ENCODE measurements at places on chromosomes 3 and 15.

DNA sequence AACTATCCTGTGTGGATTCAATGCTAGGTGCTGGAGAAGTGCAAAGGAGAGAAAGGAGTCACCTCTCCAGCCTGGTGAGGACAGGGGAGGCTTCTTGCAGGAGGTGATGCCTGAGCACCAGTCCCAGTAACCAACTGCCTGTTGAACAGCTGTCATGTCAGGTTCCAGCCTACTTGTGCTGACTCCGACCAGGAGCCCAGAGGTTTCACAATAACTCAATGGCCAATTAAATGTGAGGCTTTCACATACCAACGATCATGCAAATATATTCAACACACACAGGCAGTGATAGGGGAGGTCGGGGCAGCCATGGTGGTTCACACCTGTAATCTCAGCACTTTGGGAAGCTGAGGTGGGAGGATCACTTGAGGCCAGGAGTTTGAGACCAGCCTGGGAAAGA lies 7.7 kb downstream of the SORD start:
- DNase-seq: no peak

DNA sequence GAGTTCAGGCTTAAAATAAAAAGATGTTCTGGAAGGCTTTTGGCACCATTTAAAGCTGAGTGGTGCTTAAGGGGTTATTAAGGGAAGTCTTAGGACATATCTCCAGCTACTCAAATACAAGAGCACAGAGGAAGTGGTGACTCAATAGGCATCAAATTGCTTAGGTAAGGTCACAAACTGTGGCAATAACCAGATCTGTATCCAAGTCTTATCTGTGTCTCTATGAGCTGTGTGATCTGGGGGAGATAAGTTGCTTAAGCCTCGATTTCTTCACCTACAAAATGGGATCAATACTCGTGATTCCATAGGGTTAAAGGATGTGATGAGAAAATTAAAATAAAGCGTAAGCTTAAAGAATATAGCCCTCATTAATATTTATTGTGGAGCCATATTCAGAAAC lies 7.6 kb downstream of the HDC start:
- DNase-seq: no peak

- no peak for DNase-seq
These were observed 17.4 kb upstream of the ATP2B2 start for GRCh38 chr3:10522646-10523303.

DNA sequence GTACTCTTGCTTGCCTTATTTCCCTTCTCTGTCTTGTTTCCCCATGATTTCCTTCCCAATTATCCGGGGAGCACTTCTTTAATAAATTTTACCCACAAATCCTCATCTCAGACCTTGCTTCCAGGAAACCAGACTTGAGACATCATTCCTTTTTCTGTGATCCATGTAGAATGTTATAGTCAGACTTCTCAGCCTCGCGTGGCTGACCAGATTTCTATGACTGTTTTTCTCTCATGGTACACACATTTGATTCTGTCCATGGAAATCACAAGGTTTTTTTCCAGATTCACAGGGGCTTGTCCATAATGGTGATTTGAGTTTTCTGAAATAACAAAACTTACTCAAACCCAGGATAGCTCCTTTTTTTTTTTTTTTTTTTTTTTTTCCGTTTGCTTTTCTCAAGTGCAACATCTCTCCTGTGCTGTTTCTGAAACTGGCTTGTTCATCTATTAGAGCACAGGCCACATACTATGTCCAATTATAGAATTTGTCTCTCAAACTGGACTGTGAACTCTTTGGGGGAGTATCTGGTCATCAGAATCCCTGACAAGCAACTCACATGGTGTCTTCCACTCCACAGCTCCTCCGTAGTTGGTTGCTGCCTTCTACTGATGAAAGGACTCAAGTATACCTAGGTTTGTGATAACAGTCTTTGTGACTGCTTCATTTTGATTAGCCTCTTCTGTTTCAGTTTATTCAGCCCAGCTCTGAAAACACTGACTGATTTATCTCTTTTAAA lies 50.8 kb downstream of the RBMS3 start:
- no peak for DNase-seq

DNA sequence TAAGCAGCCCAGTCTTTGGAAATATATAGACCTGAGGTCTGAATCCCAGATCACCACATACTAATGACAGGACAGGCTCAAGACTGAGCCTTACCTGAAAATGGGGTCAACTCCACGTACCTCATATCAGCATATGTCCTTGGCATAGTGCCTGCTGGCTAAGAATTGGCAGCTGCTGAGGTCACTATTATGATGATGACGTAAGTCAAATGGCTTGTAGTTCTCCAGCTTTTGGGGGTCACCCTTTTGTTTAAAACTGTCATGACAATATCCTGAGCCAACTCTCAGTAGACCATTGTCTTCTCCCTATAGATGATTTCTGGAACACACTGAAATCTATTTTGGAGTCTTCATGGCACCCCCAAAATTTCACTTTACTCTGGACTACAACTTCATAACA lies 16.8 kb upstream of the CADPS start:
- no peak for DNase-seq

GRCh38 chr15:83657549-83657948 lies 3.6 kb downstream of the ADAMTSL3 start:
- no peak for DNase-seq

GRCh38 chr3:197496746-197497125 lies 59.0 kb downstream of the BDH1 start:
- DNase-seq: no peak

GRCh38 chr15:60003243-60004008 lies 685 bp upstream of the FOXB1 start:
- no peak for DNase-seq

DNA sequence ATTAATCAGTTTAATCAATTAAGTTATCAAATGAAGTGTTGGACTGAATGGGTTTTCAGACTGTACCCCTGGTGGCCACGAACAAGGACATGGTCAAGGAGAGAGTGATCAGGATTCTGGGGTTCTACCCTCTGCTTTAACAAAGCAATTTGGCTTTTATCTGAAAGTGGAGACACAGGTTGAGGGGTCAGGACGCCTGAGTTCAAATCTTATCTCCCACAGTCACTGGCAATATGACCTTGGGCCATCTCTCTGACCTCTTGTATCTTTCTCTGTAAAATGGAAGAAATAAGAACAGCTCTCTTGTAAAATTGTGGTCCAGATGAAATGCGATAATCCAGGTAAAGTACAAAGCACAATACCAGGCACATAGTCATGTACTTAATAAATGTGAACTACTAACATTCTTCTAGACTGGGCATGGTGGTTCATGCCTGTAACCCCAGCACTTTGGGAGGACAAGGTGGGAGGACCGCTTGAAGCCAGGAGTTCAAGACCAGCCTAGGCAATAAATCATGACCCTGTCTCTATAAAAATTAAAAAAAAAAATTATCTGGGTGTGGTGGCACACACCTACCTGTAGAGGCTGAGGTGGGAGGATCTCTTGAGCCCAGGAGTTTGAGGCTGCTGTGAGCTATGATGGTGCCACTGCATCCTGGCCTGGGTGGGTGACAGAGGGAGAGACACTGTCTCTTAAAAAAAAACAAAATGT lies 48.6 kb upstream of the ARL8B start:
- no peak for DNase-seq

GRCh38 chr3:113166719-113167492 lies 44.5 kb upstream of the BOC start:
- DNase-seq: no peak

DNA sequence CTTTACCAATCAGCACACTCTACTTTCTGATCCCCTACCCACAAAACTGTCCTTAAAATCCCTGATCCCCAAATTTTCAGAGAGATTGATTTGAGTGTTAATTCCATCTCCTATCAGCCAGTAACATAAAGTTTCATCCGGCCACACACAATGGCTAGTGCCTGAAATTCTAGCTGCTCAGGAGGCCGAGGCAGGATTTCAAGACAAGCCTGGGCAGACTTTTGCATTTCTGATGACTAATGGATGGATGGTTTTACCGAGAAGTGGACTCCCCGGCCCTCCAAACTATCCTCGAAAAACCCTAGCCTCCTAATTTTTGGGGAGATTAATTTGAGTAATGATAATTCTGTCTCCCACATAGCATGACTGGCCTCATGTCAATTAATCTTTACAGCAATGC lies 269.8 kb upstream of the POU1F1 start:
- no peak for DNase-seq

GRCh38 chr15:60520013-60520824 lies 41.3 kb upstream of the ICE2 start:
- DNase-seq: no peak

DNA sequence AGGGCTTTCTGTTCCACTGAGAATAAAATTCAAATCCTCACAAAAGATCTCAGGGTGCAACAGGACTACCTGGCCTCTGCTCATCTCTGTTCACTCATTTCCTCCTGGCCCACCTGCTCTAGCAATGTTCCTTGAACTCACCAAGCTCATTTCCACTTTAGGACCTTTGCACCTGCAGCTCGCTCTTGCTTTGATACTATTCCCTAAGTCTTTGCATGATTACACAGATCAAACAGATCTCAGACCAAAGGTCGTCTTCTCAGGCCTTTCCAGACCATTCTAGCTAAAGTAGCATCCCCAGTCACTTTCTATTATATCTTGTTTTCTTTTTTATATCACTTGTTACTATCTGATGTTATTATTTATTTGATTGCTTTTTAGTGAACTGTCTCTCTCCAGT lies 54.7 kb downstream of the B3GNT5 start:
- no peak for DNase-seq

DNA sequence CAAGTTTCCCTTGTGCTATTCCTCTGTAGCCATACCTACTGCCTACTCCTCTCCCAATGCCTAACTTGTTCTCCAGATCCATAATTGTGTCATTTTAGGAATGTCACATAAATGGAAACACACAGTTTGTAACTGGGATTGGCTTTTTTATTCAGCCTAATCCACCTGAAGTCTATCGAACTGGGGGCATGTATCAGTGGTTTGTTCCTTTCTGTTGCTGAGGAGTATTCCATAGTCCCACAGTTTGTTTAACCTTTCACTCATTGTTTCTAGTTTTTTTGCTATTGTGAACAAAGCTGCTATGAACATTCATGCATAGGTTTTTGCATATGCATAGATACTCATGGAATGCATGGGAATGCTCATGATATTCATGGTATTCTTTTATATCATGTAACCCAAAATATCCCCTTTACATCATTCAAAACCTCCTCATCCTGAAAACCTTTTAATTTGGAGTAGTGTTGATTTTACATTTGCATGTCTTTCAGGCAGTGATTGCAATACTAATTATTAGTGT lies 25.9 kb upstream of the LRRC34 start:
- no peak for DNase-seq

GRCh38 chr3:148190441-148190990 lies 507.2 kb upstream of the AGTR1 start:
- DNase-seq: no peak

DNA sequence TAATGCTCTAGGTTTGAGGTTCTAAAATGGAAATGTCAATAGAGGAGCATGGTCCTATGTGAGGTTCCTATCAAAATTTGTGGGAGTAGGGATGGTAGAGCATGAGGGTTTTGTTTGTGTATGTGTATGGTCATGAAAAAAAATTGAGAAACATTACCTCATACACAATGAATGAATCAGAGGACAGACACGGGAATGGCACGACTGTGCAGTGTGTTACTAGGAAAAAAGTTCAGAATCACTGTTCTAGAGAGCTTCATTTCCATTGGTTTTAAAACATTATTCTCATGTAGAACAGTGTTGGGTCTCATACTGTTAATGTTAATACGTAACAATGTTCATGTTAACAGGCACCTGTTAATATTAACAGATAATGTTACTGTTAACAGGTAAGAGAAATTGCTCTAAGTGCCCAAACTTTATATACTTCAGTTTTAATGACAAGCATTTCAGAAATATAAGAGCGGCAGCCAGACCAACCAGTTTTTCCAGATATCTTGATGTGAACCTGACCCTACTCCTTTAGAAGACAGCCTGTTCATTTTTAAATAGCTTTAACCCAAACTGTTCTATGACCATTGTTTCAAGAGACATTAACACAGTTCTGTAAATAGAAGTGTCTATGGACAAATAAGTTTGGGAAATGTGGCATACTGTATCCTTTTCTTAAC lies 48.0 kb downstream of the SLC15A2 start:
- DNase-seq: no peak

GRCh38 chr3:2711081-2711480 lies 399.1 kb downstream of the IL5RA start:
- no peak for DNase-seq

- no peak for DNase-seq
These were observed 84.3 kb downstream of the KLHL25 start for GRCh38 chr15:85710340-85710842.

DNA sequence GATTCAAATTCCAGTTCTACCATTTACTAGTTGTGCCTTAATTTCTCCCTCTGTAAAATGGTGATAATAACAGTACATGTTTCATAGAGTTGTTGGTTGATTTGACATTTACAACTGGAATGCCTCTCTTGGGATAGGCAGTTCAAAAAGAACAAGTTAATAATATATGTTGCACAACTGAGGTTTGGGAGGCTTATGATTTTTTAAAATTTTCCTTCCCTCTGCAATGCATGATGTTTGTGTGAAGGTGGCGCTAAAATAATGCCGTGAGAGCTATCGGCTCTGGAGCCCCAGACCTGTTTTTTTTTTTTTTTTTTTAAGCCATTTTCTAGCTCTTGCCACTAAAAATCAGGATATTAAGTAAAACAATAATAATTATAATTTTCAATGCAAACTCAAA lies 18.6 kb downstream of the DNAJB11 start:
- DNase-seq: no peak

- DNase-seq: no peak
These were observed 193.4 kb upstream of the HES1 start for GRCh38 chr3:193942516-193943055.

DNA sequence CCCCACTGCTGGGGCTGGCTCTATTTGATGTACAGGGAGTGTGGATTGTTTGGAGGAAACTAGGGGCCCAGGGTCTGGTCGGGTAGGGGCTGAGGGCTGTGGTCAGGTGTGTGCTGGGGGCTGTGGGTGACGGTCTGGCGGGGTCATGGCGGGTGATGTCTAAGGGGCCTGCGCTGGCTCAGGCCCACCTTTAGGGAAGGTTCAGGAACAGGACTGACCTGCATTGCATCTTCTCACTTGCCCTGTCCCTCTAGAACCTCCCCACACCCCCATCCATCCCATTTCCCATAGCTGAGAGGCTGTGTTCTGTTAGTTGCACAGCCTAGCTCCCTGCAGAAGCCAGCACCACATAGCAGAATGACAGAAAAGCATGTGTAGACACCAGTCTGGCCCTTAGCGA lies 39.1 kb downstream of the SCN5A start:
- no peak for DNase-seq

DNA sequence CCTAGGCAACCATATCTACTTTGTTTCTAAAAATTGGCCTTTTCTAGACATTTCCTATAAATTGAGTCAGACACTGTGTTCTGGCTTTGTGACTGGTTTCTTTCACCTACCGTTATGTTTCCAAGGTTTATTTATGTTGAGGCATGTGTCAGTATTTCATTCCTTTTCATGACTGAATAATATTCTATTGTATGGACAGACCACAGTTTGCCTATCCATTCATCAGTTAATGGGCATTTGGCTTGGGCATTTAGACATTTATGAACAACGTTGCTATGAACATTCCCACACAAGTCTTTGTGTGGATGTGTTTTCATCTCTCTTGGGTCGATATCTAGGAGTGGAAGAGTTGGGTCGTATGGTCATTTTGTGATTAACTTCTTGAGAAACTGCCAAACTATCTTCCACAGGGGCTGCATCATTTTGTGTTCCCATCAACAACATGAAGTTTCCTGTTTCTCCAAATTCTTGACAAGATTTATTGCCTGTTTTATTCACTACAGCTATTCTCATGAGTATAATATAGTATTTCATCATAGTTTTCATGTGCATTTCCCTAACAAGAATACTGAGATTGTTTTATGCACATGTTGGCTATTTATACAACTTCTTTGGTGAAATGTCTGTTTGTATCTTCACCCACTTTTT lies 3.5 kb upstream of the EFCC1 start:
- DNase-seq: no peak
